ENCODE measurements at places on chromosomes 3 and 15.
A peak's percentile ranks its signal among the peaks of the same experiment; 100 is the strongest.

GRCh38 chr3:136235545-136235944, 14.6 kb upstream of the PCCB start:
- no peak for DNase-seq

- no peak for DNase-seq
Observed at GRCh38 chr3:123078101-123078500, 11.3 kb downstream of the PDIA5 start.

DNA sequence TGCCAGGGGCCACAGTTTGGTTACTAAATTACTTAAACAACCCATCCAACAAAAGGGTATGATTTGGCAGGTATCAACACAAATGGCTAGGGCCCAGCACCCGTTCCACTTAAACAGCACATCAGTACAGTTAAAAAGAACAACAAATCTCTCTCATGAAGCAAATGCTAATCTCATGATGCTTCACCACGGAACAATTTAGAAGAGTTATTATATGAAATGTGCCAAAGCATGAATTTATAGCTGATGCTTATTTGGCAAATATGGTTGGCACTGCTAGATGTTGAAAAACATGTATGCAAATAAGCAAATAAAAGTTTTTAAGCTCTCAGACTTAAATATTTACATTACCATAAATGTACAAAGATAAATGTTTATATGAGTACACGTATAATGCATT, 2.3 kb downstream of the PEAK1 start:
- DNase-seq = no peak

DNA sequence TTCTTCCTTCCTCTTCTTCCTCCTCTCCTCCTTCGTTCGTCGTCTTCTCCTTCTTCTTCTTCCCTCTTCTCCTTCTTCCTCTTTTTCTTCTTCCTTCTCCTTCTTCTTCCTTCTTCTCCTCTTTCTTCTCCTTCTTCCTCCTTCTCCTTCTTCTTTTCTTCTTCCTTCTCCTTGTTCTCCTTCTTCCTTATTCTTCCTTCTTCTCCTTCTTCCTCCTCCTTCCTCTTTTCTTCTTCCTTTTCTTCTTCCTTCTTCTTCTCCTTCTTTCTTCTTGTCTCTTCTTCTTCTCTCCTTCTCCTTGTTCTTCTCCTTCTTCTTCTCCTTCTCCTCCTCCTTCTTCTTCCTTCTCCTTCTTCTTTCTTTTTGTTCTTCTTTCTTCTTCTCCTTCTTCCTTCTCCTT, 35.3 kb downstream of the SPG21 start:
- no peak for DNase-seq

DNA sequence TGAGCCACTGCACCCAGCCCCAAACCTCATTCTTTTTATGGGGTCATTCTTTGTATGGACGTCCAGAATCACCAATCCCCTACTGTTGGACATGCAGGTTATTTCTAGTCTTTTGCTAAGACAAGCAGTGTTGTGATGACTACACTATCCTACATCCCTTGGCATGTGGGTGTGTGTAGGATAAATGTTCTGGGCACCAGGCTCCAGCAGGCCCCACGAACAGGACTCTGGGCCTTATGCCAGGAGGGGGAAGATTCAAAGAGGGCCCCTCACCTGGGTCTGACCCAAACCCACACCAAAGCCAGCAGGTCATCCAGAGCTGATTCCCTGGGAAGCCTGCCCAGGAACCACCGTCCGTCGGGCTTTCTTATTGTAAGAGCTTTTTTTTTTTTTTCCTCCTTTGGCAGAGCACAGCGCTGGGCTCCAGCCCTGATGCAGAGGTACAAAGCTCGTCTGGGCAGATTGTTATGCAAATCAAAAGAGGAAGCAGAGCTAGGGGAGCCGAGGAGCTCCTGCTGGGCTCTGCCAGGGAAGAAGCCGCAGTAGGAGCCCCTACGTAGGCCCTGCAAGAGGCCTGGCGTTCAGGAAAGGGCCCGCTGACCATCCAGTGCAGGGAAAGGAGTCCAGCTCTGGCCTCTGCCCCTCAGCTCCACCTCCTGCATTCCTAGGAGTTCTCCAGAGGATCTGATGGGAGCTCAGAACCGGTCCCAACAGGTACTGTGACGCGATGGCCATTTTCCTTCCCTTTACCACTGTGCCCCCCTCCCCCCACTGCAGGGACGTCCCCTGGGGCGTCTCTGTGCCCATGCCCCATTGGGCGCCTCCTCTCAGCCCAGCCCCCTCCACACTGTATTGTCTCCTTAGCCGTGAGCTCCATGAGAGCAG, 29.0 kb upstream of the FURIN start:
- DNase-seq = no peak

GRCh38 chr3:55204417-55204816, 276.6 kb upstream of the LRTM1 start:
- DNase-seq = no peak

DNA sequence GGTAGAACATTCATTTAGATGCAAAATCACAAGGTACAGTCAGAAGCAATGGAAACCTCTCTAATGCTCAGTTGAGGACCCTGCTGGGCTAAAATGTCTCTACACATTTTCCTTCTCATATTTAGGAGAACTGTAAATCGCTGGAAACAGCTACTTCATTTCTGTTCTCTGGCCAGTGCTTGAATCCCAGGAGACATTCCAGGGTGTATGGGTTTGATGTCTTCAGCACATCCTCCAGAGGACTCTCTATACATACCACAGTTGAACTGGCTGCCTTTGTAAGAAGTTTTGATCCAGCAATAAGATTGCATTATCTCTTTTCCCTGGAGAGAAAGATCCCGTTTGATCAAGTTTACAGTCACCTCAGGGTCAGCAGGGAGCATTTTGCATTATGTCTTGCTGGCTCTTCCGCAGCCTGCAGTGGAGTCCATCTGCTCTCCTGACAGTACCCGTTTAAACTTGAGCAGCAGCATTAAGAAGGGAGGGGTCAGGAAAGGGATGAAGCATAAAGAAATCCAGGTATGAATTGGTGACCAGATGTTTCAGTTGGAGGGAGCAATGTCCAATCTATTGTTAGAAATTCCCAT, 676.0 kb downstream of the EPHA3 start:
- DNase-seq = no peak

DNA sequence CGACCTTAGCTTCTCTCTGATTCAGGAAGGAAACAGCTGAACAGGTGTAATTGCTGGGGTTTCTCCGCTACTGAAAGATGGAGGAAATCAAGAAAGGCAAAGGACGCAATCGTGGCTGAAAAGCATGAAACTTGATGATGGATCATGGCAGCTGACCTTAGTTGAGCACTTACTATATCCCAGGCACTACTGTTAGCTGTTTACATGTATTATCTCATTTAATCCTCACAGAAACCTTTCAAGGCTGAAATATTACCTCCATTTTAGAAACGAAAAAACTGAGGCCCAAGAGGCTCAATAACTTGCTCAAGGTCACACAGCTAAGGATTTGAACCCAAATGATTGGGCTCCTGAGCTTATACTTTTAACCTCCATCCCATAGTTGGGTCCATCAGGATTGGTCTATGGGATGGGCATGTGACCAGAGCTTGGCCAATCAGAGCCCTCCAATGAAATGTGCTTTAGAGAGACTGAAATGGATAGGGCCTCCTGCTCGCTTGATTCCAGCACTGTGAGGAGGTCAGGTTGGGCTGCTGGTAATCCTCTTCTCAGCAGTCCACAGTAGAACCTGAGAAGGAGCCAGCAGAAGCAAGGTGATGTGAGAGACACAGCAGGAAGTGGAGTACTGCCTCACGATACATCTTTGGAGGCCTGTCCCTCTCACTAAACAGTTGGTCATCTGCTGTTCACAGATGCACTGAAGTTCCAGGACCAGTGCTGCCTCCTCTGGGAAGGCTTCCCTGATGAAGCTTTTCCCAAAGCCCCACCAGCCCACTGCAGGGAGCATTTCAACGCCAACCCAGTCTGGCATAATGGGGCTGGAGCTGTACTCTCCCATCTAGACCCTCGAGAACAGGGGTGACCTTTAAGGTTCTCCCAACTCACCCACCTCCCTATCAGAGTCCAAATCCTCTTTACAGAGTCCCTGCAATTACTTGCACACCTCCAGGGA, 10.4 kb downstream of the CLN6 start:
- DNase-seq = peak; percentile 33

DNA sequence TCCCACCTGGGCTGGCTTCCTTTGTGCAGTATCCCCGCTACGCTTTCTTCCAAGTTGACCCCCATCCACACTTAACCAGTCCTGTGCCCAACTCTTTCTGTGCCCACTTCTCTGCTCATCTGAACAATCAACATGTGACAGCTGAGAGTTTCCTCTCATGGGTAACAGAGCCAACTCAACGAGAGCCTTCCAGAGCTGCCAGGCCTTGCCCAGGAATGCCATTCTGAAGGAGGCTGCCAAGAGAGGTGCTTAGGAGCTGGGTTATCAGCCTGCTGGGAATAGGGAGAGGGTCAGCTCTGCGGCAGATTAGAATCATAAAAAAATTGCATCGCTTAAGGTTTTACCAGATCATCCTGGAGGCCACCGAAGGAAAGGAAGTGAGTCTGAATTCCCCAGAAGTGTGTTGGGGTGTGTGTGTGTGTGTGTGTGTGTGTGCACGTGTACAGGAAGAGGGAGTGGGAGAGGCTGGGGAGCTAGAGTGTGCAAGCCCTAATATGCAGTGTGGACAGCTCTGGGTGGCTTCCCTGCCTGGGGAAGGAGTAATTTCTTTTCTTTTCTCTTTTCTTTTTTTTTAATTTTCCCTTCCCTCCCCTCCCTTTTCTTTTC, 66.7 kb downstream of the ITGA11 start:
- no peak for DNase-seq

DNA sequence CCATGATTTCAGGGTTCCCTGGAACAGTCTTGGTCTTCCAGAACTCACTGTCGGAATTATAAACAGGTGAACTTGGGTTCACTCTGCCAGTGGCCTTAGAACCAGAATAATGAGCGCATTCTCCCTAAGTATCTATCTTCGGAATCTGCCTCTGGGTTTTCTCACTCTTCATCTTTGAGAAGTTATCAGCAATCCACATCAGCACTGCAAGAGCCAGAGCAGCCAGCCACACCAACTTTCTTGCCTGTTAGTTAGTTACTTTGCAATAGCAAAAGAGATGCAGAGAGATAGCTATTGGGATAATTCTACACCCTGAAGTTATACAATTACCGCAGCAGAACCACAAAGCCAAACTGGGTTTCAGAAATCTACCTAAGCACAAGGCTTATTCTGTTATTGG, 25.8 kb downstream of the GLB1 start:
- DNase-seq = no peak

GRCh38 chr3:15438983-15439382, 11.6 kb downstream of the EAF1 start:
- DNase-seq = no peak

DNA sequence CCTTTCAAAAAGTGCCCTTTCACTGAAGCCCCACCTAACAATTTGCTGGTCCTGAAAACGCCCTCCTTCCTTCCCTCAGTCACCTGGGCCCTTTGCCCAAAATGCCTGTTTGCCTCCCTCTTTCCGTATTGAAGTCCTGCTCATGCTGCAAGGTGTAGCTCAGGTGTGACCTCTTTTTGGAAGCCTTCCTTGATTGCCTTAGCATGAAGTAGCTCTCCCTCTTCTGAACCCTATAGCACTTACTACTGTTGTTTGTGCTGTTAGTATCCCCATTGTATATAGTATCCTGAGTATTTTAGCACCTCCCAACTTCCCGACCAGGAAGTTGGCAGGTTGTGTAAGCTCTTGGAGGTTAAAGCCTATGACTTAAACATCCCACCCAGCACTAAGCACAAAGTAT, 1.7 kb downstream of the PLS1 start:
- no peak for DNase-seq

DNA sequence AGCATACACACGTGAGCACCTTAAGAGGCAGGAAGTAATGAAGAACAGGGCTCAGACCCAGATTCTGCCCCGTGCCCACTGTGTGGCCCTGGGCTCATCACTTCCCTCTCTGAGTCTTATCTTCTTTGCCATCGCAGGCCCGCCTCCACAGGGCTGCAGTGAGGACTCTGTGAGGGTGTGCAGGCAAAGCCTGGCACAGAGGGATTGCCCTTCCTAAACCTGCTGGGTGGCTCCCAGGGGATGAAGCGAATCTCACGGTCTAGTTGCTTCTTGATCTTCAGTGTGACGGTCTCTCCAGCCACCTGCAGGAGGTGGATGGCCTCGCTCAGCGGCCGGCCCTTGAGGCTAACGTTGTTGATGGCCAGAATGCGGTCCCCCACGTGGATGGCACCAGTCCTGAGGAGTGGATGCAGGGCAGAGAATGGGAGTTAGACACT, 32.8 kb downstream of the GRIP2 start:
- DNase-seq = peak; percentile 40

- DNase-seq = no peak
Observed at GRCh38 chr3:29559741-29560465, 279.0 kb downstream of the RBMS3 start.

DNA sequence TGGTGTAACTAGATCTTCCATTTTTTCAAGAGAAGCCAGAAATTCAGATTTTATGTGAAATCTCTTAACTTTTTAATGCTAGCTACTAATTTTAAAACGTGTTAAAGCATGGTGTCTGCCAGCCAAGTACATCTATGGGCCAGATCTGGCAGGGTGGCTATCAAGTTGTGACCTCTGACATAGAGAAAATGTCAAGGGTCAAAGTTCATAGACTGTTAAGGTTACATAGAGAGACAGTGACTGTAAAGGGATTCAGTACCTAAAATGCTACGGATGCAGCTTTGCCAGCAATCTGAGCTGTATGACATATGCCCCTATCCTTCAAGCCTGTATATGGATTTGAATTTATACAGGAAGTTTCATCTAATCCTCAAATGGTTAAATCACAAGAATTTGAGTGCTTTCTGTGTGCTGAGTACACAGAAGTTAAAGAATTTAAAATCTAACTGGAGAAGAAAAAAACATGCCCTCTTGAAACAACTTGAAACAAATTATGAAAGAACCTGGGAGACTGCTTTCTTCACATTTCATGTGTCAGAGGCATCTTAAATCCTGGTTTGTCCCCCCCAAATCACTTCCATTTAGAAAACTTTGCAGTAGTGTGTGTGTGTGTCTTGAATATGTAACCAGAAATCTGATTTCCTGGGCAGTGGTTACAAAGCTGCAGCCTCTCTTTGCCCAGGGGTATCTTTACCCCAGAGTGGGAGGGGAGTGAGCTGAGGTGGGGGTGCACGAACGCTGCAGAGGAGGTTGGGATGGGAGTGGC, 895 bp upstream of the ARHGAP31 start:
- DNase-seq = no peak

DNA sequence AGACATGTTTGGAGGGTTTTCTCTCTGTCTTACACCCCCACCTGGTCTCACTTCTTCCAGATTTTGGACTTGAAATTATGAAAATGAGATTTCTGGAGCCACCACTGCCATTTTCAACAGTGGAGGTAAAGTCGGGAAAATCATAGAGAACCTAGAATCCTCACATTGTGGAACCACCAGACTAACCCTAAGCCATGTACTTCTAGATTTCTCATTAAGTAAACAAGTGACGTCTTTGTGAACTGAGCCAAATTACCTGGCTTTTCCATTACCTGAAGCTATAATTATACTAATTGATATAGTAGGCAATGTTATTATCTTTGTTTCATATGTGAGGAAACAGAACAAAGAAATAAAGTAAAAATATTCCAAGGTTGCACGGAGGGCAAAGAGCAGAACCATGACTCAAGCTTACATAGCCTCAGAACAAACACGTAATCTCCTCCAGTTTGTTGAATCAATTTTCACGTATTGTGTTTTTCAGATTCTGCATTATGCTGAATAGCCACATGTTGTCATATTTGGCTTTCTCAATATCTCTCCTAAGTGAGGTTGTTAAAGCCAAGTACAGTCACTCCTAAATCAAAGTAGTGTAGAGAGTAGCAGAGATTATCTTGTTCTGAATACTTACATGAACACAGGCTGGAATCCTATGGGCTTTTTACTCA, 101.3 kb upstream of the CMC1 start:
- DNase-seq = no peak

GRCh38 chr15:32057876-32058425, 27.6 kb downstream of the CHRNA7 start:
- no peak for DNase-seq

All from activated CD8-positive, alpha-beta memory T cell treated with anti-CD3 and anti-CD28 coated beads, Interleukin-2, amount 50 U/mL, for 48 hours (primary cell).